Kidney (tissue), 22 donors: ENCODE measurements at places on chromosomes 6 and 20. TPM values are rescaled to one million over a fixed set of nuclear protein-coding genes. Genes with fewer than 3 reads are reported as not detected.

The RIMS4 gene
- total RNA-seq = 0.13 TPM

The SLC12A5 gene
- 2.0 TPM for total RNA-seq

The TREML2 gene
- total RNA-seq = 0.41 TPM

The DSE gene
- total RNA-seq = 47.7 TPM

The B3GALT4 gene
- 20.2 TPM for total RNA-seq

The DEFB132 gene
- not detected for total RNA-seq

The ELOVL2 gene
- total RNA-seq = 0.79 TPM

The LY6G6F gene
- total RNA-seq = not detected

The ACTL10 gene
- 3.0 TPM for total RNA-seq

The WFDC5 gene
- 1.0 TPM for total RNA-seq

The CTCFL gene
- not detected for total RNA-seq

The NKX2-4 gene
- not detected for total RNA-seq

The PRND gene
- total RNA-seq = not detected

The TUBB gene
- 295 TPM for total RNA-seq

The IL20RA gene
- 0.16 TPM for total RNA-seq

The TFAP2D gene
- not detected for total RNA-seq

The DTD1 gene
- 45.3 TPM for total RNA-seq

The NUS1 gene
- 35.8 TPM for total RNA-seq

The GSTA2 gene
- 0.28 TPM for total RNA-seq

The COX4I2 gene
- total RNA-seq = 1.3 TPM

The TNXB gene
- total RNA-seq = 88.2 TPM

The PTGIS gene
- 24.1 TPM for total RNA-seq

The KCNK5 gene
- total RNA-seq = 77.0 TPM

The HIVEP2 gene
- total RNA-seq = 26.0 TPM

The BMP5 gene
- 0.76 TPM for total RNA-seq

The CAP2 gene
- total RNA-seq = 15.7 TPM

The FAM162B gene
- total RNA-seq = 4.3 TPM

The TREML4 gene
- not detected for total RNA-seq

The DTNBP1 gene
- total RNA-seq = 25.2 TPM
